Stimulated activated CD4-positive, alpha-beta T cell treated with anti-CD3 and anti-CD28 coated beads, TNF-alpha, amount 100 ng/mL, for 1 hour (primary cell): ENCODE measurements at places on chromosomes 6 and 20.

DNA sequence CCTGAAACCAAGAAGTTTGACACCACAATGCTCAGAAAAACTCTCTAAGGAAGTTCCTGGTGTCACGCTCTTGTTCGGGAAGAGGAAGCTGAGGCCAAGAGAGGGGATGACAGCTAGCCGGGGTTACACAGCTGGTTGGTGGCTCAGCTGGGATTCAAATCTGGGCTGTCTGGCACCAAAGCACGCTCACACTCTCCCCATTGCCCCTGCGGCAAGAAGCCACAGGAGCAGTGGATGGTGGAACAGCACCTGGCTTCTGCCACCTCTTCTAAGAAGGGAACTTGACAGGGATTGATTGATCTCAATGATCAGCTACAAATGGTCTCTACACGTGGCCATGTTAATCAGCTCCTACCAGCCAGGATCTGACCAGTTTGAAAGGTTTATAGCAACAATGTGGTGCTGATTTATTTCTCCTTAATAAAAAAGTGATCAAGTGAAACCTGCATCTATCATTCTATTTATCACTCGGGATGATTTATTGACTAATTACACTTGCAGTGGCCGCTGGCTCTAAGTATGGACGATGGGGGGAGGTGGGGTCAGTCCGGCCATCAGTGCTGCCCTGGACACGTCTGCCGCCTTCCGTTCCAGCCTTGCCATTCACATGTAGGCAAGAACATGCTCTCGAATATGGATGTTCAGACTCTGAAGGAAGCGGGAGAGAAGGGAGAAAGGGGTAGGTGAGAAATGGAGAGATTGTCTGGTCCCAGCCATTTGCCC lies 71.9 kb upstream of the TOP1 start:
- no peak for DNase-seq

- DNase-seq = no peak
Measured at GRCh38 chr6:36224918-36225461, 28.4 kb downstream of the BRPF3 start.

GRCh38 chr6:40957616-40958492 lies 81.2 kb downstream of the UNC5CL start:
- DNase-seq = no peak

DNA sequence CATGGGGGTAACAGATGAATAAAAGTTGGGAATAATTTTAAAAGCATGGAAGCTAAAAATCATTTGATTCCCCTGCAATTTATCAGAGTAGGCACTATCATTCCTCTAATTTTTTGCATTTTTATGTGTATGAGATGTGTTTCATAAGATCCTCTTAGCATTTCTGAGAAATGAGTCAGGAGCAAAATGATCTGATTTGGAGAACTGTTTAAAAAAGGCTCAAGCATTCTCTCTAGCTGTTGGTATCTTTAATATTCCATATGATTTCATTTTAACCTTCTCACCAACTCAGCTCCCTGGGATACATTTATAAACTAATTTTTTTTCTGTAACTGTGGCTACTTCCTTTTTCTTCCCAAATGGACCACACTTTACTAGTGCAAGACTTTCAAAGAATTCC lies 60.9 kb downstream of the MCHR2 start:
- DNase-seq = no peak

DNA sequence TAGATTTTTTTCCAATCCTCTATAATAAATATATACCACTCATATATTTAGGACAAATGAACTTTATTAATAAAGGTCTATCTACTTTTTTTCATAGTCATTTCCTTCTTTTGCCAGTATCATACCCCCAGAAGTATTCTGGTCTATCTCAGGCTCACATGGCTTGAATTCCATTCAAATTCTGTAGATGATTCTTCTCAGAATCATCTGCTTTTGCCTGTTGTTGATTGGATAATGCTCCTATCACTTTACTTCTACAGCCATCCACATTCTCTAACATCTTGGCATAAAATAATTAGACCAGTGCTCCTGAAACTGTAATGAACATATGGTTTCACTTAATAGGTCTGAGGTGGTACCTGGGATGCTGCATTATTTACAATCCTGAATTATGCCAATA lies 121.2 kb downstream of the GFRAL start:
- DNase-seq = no peak

DNA sequence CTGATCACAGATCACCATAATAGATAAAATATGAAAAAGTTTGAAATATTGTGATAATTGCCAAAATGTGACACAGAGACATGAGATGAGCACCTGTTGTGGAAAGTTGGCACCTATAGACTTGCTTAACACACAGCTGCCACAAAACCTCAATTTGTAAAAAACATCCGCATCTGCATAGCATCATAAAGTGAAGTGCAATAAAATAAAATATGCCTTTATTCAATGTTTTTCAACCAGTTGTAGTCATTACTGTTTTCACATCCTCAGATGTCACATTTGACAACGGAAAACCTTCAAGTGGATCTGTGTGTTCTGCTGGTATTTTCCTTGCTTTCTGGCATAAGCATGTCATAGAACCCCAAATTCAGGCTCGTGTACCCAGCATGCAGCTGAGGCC lies 50.2 kb upstream of the IFNGR1 start:
- DNase-seq = no peak

GRCh38 chr6:47335466-47335865 lies 25.8 kb upstream of the TNFRSF21 start:
- DNase-seq = no peak

DNA sequence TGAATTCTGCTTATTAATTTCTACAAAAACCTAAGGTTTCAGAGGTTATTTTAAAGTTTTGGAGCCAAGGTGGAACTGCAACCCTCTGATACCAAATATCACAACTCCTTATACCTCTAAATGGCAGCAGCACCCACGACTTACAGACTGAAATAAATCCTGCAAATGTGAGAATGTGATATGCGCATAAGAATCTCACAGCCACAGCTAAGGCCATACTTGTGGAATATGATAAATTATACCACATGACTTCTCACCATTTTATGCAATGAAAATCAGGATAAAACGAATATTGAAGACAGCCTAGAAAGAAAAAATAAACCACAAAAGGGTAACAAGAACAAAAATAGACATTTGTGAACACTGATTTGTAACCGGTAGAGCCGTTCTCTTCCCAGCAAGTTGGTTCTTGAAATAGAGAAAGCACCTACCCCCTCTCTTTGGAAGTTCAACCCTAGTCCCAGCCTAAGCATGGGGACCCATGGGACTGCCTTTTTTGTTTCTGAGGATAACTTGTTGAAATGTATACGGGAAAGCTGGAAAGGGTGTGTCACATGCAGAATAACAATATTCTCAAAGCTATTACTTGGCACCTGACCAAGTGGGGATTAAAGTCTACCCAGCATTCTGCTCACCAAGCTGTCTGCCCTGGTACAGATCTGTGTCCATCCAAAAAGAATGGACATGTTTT lies 47.1 kb upstream of the MCM9 start:
- no peak for DNase-seq

DNA sequence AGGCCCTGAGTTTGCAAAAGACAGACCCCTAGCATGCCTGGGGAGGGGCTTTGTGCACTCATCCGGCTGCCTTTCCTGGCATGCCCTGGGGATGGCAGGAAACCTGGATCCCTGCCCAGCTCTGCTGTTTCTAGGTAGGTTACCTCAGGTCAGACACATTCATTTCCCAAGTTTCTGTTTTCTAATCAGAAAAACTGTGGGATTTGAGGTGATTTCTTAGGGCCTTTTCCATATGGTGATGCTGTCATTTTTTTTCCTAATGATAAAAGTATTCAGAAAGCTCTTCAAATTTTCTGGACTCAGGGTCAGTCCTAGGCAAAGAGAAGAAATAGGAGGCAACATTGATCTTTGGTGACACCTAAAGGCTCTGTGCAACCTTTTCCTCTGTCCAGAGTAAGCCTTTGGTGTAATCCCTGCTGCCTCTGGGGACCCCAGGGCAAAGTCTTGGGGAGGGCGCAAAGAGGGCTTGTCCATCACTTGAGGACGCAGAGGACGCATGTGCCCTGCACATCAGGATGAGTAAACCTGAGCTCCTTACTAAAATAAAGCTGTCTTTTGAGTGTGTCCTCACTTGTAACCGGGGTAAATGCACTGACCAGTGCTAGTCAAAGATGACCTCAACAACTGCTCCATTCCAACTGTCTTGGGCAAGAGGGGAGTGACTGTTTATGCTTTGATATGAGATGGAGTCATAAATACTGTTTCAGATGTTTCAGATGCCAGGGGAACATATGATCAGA lies 13.5 kb upstream of the TRAM2 start:
- no peak for DNase-seq

DNA sequence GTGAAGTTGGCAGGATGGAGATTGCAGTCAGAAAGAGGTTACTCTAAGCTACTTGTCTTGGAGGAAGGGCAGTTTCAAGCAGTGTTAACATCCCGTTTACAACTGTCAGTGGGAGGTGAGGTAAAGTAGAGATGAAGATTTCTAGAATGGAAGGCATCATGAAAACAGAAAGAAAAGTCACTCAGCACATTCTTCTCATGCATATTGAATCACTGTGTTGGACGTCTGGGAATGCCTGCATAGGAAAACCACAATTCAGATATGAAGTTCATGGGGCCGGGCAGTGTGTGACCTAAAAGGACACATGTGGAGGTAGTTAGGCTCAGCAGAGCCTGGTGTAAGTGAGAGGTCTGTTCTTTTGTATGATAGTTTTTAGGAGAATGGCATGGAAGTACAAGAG lies 73.5 kb upstream of the LAMP5 start:
- no peak for DNase-seq

DNA sequence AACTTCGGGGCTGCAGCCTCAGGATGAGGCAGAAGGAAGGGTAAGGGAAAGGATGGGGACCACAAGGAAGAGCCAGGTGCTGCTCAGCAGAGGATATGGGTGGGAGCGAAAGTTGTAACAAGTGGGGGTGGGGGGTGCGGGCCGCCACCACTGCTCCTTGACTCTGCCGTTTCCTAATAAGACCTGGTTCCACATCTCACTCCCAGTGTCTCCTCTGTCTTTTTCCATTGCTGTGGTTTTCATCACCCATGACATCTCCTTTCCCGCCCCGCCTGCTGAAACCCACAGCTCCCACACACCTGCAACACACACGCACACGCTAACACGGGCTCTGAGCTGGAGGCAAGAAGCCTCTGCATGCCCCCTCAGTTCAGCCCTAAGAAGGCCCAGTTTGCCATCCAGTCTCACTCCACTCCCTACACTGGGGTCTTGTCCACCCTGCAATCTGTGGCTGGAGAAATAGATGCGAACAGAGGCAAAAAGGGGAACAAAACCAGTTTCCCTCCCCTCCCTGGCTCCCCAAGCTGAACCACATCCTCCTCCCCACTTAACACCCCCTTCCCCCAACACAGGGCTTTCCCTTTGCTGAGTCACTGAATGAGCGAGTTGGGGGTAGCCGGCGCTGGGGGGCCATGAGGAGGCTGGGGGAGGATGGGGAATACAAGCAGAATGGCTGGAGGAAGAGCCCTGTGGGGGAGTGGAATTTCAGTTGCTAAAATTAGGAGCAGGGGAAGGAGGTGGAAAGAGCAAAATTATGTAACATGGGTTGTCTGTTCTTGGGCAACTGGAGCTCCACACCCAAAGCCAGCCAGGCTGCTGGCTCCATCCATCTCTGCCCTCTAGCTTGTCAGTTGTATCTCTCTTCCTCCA lies 11.5 kb downstream of the NFKBIL1 start:
- DNase-seq = no peak

- no peak for DNase-seq
Measured at GRCh38 chr6:141848029-141848890, 284.5 kb upstream of the GJE1 start.

GRCh38 chr20:54608039-54608745 lies 132.8 kb downstream of the DOK5 start:
- no peak for DNase-seq

DNA sequence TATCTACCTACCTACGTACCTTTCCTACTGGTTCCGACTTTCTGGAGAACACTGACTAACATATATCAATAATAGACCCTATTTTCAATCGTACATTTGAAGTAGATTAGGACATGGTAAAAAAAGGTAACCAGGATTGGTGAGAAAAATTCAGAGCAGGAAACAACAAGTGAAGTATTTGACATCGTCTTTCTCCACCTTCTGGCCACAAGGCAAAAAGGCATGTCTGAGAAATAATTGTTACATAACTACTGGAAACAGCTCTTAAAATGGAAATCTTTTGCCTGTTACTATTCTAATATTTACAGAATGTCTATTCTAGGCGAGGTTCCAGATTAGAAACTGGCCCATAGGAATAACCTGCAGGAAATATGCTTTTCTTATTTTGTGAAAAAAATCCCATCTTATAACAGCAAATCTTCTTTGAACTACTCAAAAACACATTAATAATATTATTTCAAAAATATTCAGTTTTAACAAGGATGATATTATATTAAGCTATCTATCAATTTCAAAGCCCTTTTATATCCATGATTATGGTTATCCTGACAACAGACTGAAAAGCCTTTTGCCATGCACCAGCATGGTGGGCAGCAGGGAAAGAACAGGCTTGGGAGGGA lies 80.8 kb downstream of the RCAN2 start:
- DNase-seq = no peak

DNA sequence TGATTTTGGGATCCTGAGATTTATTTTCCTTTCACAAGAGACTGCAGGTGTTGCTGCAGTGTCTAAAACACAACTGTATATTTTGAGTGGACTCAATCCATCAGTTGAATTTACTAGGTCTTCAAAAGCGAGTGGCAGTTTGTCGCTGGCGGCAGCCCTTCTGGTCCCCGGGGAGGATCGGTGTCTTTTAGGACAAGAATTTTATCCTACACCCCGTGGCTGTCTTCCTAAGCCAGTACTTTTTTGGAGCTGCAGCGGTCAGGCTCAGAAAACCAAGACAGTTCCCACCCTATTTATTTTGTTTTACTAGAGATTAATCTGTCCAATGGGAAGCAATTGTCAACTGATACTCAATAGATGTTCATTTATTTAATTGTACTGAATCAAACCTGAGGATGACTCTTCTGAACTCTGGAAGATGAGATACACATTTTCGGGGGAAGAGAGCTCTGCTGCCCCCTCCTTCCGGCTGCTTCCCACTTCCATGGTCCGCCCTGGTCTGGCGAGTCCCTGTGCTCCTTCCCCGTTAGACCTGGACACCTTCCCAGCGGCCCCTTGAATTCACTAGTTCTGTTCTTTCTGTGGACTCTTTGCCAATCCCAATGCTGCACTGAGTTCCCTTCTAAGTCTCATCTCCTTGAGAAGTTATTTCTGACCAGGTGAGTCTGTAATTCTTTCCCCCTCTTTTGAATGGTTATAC lies 90.6 kb downstream of the ERMARD start:
- no peak for DNase-seq

- no peak for DNase-seq
Measured at GRCh38 chr6:52649536-52650160, 21.3 kb upstream of the TMEM14A start.

- no peak for DNase-seq
Measured at GRCh38 chr20:35599776-35600120, 15.9 kb upstream of the SPAG4 start.
